Activated B cell treated with CpG ODN at 0.5 μM for 24 hours (primary cell): ENCODE measurements at places on chromosomes 1 and 21. TPM values are rescaled to one million over a fixed set of nuclear protein-coding genes. Genes with fewer than 3 reads are reported as not detected.

DNA sequence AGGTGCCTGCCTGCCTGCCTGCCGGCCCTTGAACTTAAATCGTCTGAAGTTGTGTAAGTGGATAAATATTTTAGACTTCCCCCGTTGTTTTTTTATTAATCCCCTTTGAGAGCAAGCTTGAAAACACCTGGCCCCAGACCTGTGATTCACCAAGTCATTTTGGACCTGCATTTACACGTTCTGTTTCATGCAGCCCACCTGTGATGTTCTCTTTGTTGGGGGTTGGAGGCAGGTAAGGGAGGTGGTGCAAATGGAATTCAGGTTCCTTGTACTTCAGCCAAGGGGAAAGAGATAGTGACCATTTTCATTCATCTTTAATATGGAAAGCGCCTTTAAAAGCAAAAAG is 1.2 kb downstream of the SLC37A1 start:
- no peak for DNase-seq

DNA sequence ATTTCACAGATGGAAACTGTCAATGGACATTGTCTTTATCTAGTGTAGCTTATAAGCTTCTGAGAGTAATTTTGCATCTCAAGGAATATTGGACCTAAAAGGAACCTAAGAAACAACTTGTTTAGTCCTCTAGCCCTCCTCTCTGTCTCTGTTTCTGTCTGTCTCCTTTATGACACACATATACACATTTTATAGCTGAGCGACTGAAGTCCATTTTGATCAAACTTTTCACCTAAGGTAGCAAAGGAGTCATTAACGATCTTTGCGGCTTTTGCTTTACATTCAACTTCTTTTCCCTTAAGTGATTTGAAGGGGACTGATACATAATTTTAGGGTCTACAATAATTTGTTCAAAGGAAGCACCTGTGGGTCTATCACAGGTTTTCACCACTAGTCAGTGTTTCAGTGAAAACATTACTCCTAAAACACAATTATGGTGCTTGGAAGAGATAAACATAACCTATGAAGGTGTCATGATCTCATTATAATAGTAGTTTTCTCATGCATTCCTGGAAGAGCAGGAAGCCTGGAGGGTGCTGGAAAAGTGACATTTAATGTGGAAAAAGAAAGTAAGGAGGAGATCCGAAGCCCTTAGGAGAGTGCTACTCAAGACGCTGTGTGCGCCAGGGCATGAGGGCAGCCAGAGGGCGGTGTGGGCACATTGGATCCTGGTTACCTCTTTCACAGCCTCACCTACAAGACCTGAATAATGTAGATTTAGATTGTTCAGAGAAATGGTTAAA is 248.6 kb downstream of the DNM3 start:
- DNase-seq: peak; percentile 41

- DNase-seq: no peak
Measured at GRCh38 chr1:2382621-2383361, 8.6 kb downstream of the MORN1 start.

- DNase-seq: no peak
Measured at GRCh38 chr1:156704930-156705320, 458 bp downstream of the CRABP2 start.

DNA sequence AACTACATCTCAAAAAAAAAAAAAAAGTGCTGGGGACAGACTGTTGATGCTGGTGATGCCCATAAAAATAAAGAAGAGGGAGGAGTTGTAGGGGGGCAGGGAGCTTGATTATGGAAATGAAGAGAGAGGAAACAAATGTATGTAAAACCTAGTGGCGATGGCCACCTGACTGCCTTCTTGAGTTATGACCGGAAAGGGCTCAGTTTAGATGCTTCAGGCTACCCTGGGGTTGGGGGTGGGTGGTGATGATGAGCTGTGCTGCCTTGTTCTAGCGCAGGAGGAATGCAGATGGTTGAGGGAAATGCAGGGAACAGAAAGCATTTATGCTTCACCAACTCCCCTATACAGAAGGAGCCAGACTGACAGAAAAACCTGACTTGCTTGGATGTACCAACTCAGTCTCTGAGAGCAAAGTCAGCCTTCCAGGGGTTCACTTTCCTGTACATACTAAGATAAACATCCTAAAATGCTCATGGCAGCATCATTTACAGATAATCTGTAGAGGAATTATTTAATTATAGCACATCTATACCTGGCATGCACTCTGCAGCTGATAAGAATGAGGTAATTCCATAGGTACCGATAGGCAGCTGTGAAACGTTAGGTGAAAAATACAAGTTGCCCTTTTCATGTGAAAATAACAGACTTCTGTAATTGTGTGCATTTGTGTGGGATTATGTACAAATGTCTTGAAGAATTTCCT is 8.0 kb upstream of the BCAR3 start:
- DNase-seq: no peak

GRCh38 chr1:196418772-196419171 is 189.5 kb downstream of the KCNT2 start:
- no peak for DNase-seq

DNA sequence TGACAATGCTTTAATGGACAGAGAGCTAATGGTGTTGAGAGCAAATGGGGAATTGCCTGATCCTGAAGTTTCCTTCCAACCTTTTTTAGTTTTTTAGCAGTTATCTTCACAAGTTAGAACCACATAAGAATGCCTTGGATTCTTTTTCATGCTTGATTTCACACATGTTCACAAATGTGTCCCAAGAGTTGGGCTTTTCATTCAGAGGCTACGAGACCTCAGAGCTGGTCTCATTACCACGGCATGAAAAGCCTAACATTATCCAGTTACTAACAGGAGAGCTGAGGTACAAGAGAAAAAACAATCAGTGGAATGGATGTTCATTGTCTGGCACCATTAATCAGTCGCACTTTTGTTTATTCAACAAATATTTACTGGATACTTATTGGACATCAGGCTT is 340.6 kb downstream of the ZNF326 start:
- DNase-seq: no peak

- DNase-seq: no peak
Measured at GRCh38 chr1:72122099-72122880, 160.0 kb downstream of the NEGR1 start.

GRCh38 chr1:231376101-231376500 is 38.0 kb downstream of the SPRTN start:
- no peak for DNase-seq

DNA sequence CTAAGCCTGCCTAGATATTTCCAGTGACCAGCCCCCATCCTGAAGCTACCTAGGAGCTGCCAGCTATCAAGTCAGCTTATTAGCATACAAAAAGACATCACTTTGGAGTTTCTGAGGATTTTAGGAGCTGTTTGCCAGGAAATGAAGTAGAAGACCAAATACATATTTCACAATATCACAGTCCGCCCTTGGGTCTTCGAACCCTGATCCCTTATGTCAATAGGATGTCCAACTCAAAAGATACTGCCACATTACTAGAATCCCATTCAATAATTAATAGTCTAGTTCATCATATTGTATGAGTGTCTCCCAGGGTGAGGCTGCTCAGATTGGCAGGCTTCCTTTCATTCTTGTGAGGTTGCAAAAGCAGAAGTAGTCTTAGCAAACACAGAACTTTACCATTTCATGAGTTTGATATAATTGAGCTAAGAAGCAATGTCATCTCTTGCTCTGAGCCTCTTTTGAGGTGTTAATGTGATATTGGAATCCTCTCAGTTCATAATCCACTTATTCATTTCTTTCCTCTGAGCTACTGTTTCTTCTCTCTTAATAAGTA is 13.6 kb downstream of the IPO9 start:
- no peak for DNase-seq

GRCh38 chr1:236323819-236324411 is 42.2 kb upstream of the ERO1B start:
- no peak for DNase-seq

DNA sequence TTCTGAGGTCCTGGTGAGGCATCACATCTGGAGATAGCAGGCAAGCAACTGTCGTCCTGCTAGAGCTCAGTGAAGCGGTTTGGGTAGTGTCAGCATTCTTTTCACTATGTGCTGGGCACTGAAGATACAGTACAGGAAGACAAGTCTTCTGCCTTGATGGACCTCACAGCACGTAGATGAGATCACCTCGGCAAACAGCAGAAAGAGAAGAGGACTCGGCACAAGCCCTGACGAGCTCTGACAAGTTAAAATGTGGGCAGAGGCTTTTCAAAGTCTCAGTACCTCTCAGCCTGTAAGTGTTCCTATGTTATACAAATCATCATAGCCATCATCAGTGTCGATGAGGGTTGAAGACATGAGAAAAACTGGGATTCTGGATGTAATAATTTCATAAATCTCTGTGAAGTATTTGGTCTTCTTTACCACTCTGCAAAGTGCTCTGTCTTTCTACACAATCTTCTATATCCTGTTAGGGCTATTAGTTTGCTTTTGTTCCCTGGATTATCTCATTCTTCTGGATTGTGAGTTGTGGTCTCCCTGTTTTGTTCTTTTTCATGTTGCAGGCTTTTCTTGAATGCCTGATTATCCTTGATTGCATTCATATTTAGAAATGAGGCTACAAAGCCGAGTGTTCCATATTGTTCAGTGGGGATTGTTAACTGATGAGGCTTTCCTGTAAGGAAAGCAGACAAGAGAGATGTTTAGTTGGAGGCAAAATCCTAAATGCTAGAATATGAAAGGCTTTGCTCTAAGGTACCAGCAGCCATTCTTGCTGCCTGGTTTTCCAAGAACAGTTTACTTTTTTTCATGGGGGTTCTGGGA is 24.2 kb downstream of the MAEL start:
- no peak for DNase-seq

GRCh38 chr1:95095833-95096217 is 21.3 kb upstream of the TLCD4 start:
- DNase-seq: no peak

- no peak for DNase-seq
Measured at GRCh38 chr1:53652441-53653199, 86.3 kb downstream of the GLIS1 start.

DNA sequence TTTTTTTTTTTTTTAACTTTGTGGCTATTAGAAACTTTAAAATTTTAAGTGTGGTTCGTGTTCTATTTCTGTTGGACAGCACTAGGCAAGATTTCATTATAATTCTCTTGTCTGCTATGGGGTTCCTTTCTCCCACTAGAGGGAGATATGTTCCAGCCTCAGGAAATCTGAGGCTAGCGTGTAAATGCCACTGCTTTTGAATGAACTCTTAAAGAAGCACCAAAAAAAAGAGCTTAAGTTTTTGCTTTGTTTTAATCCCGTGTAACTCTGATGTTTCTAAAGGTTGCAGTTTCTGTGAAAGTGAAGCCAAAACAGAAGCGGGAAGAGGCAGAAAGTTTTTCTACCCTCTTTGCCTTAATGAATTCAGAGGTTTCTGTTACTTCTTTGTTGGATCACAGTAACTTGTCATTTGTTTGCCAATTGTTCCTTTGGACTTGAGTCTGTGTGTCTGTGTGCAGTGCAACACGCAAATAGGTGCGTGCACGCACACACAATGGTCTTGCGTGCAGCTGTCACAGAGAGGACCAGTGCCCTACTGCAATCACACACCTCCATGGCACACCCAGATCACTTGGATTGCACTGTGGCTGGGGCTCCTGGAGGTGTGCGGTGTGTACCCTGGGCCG is 32.3 kb downstream of the HHAT start:
- DNase-seq: no peak

DNA sequence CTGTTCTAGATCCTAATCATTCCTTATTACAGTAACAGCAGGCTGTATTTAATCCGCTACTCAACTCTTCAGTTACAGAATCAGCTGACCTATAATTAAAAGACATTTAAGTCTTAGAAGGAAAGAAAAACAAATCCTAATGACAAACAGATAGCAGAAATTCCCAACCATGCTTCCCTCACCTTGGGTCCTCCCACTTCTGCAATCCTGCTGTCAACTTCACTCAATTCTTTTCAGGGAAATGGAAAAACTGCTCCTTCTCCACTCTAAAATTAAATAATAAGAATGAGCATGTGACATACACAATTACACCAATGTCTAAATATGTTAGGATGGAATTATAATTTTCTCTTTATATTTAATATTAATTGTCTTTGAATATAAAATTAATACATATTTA is 182.6 kb upstream of the LYPLAL1 start:
- DNase-seq: no peak

GRCh38 chr1:54275349-54275748 is 75.4 kb downstream of the MRPL37 start:
- DNase-seq: no peak

DNA sequence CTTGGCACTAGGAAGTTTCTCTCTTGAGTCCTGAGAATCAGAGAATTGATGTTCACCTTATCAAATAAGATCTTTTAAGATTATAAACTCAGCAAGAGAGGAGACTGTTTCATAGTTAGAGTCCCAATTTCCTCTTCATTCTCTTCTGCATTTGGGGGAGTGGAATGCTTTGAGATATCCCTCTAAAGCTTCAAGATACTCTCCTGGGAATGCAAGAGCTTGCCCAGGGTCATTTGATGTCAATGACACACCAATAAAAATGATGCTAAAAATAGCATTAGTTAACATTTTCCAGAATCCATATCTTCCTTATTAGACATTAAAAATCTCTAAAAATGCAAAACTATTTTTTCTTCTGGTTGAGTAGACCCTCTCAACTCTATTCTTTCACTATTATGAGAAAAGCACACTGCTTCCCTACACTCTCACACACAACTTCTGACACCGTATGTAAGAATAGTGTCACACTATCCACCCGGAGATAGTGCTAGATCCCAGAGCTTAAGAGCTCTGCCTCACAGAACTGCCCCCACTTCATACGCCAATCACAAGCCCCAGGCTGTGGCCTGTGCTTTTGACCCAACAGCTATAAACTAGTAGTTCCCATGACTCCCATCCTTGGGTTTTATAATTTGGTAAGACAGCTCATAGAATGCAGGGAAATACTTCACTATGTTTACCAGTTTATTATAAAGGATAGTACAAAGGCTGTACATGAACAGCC is 399.9 kb upstream of the RUNX1 start:
- no peak for DNase-seq

DNA sequence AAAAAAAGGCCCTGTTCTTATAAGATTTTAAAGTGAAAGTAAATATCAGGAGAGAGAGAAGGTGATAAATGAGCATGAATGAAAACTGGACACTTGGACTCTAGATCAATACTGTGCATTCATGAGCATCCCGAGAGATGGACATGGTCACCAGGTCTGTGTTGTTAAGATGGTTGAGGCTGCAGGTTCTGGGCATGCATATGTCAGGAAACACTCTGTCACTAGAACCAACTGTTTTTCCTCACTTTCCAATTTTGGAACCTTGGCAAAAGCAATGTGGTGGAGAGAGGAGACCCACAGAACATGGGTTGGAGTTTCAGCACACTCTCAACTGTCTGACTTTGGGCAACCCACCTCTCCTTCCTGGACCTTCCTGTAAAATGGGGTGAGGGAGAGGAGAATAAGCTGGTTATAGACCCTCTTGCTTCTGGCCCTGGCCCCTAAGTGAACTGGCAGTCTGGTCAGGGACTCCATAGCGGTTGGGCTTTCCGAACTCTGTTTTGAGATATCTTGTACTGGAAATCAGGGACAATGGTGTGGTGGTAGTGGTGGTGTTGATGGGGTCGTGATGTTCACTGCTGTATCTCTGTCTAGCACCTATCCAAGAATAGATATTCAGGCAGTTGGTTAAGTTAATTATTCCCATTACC is 4.2 kb downstream of the MAN1C1 start:
- no peak for DNase-seq

- DNase-seq: no peak
Measured at GRCh38 chr1:204751883-204752687, 66.5 kb upstream of the LRRN2 start.

The OR10Z1 gene
- total RNA-seq: not detected in 2 replicates

The KRTCAP2 gene
- 128 and 132 TPM in 2 replicates for total RNA-seq

The KRTAP6-2 gene
- not detected in 2 replicates for total RNA-seq

The FABP3 gene
- total RNA-seq: 0.49 TPM in 1 of 2 replicates, not detected in the other

The OPRD1 gene
- total RNA-seq: not detected in 2 replicates

The CYP4A22 gene
- not detected in 2 replicates for total RNA-seq

The BSND gene
- total RNA-seq: 0.05 TPM in 1 of 2 replicates, not detected in the other

The CR1L gene
- 0.60 and 0.73 TPM in 2 replicates for total RNA-seq

The ZNF692 gene
- 36.4 and 40.3 TPM in 2 replicates for total RNA-seq
